Osteocyte (in vitro differentiated cells): ENCODE measurements at places on chromosomes 3 and 15. TPM values are rescaled to one million over a fixed set of nuclear protein-coding genes. Genes with fewer than 3 reads are reported as not detected.

- DNase-seq: no peak
Observed at GRCh38 chr3:171874251-171874681, 31.1 kb downstream of the TMEM212 start.

GRCh38 chr3:56799251-56799882 lies 2.4 kb downstream of the ARHGEF3 start:
- no peak for DNase-seq

GRCh38 chr3:41418961-41419691 lies 219.8 kb downstream of the CTNNB1 start:
- no peak for DNase-seq

GRCh38 chr3:130758624-130759369 lies 12.2 kb upstream of the PIK3R4 start:
- no peak for DNase-seq

DNA sequence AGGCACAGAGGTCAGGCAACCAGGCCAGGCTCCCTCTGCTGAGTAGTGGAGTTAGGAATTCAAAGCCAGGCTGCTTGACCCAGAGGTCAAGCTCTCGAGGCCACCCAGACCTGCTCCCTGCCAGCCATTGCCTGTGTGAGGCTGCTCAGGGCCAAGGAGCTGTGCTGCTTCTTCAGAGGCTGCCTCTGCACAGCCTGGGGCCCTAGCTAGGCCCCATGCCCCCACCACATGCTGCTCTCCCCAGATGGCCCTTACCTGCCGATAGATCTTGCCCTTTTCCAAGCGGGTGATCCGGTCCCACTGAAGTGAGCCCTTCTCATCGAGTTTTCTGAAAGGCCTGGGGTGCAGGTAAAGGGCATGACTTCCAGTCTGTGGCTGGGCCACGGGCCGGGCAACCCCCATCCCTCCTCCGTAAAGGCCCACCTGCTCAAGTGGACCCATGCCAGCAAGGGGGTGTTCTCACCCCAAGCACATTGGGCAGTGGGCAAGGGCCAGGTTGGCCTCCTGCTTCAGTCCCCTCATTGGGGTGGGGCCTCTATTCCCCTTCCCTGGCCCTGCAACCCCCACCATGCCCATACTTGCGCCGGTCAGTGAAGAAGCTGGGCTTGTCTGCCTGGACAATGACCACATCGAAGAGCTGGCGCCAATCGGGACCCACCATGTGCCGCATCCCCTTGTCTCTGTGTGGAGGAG lies 6.5 kb downstream of the NT5DC2 start:
- DNase-seq: no peak

DNA sequence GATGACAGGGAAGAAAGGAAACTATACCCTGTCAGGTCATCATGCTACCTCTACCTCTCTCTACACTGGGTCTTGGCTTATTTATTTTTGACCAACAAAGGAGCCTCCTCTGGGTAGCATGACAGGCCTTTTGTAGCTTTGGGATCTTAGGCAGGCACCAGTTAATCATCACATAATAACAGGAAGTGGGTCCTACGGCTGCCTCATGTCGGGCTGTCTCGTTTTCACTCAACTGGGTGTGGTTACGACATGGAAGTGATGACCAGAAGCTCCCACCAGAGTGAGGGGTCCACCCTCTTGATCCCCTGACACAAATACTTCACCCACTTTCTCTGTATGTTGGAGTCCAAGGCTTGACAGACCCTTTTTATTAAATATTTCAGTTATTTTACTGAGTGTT lies 105.3 kb downstream of the CD47 start:
- DNase-seq: no peak

- DNase-seq: no peak
Observed at GRCh38 chr3:171822431-171823106, 12.3 kb upstream of the PLD1 start.

DNA sequence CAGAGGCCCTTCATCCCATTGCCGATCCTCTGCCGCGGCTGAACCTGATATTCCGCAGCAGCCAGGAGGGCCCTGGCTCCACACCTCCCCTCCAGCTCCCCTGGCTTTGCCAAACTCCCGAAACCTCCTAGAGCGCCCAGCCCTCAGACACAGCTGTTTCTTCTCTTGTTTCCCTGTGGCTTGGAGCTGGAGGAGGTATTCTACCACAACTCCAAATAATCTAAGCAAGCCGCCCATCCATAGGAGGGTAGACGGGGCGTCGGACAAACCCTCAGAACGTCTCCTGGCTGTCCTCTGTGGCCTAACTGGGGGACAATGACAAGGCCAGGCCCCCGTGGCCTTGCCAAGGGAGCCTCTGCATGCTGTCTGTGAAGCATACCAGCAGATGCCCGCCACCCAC lies 10.4 kb downstream of the PLA2G4D start:
- no peak for DNase-seq

DNA sequence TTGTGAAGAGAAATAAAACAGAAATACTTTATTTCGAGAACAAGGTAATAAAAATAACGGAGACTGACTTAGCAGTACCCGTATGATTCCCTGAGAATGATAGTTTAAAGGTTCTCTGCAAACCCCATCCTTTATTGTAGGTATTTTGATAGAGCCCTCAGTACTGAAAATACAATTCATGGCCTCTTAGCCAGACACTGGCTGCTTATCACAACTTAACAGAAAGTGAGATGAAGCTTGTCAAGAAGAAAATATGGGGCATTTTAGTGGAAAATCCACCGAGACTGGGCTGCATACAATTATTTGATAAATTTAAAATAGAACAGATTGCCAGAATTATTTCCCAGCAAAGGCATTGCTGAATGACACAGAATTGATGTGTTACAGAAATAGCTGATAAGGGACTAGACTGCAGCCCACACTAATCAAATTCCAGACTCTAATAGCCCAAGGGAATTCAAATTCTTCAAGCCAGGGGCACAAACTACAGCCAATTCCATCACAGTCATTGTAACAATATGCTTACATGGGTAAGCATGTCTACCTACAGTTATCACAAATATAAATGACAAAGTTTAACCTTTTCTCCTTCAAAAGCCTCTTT lies 521.9 kb downstream of the PLOD2 start:
- no peak for DNase-seq

GRCh38 chr3:172904711-172905373 lies 154.3 kb downstream of the ECT2 start:
- no peak for DNase-seq

RPL32 gene
- total RNA-seq: 1,247 and 1,287 TPM in 2 replicates

DNA sequence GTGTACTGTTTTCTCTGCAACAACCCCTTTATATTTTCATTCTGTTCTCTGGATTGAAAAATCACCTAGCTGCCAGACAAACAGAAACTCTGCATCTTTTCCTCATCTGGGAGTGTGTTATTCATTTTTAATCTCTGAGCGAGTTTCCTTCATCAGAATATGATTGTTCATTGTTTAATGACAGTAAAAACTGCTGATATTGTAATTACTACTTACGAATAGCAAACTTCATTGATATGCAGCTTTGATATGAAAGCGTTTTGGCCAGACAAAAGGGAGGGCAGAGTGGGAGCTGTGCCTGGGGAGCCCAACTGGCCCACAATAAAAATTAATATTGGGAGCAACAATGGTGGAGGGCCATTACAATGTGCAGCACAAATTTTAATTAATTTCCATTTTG lies 132.7 kb upstream of the SKOR1 start:
- no peak for DNase-seq
